ENCODE measurements at places on chromosomes 4 and X.
A peak's percentile ranks its signal among the peaks of the same experiment; 100 is the strongest.

- no peak for DNase-seq
These were observed 305.2 kb upstream of the ARSJ start for GRCh38 chr4:114284629-114285028.

- DNase-seq: no peak
These were observed 23.6 kb upstream of the GPR78 start for GRCh38 chr4:8556341-8557150.

GRCh38 chrX:24190500-24191156 lies 41.1 kb downstream of the ZFX start:
- peak; percentile 14 for DNase-seq

GRCh38 chrX:152276277-152276676 lies 137.9 kb upstream of the MAGEA10 start:
- no peak for DNase-seq

DNA sequence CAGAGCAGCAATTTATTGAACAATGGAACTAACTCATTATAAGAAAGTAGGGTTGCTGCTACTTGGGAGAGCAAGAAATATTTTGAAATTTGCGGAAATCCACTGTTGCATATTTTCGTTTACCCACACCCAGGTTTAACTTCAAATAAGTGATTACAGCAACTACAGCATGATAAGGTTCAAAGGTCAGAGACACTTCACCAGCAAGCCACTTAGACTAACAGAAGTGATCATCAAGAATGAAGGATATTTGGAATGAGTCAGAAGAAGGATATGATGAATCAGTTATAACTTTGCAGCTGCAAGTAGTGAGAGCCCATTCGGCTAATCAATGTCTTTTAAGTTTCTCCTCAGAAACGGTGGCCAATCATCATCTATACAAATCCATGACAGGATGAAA lies 199.3 kb downstream of the TMA16 start:
- no peak for DNase-seq

- DNase-seq: no peak
These were observed 41.8 kb downstream of the PHEX start for GRCh38 chrX:22073928-22074327.

DNA sequence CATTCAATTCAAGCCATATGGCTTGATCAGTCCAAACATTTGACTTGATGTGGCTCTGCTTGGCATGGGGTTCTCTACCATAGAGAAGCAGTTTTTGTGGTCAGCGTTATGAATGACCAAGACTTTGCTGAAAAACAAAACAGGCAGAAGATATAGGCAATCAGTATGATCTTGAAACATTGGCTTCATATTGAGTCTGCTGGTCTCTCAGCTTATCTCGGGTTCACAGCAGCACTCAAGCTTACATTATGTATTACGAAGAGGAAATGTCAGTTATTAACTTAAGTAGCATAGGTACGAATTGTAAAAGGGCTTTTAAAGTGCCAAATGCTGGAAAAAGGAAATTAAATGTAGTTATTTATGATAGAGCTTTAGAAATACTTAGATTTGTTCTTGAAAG lies 99.0 kb downstream of the AFF2 start:
- DNase-seq: peak; percentile 69

GRCh38 chrX:77779695-77780094 lies 6.3 kb downstream of the ATRX start:
- DNase-seq: no peak

GRCh38 chr4:138894011-138894410 lies 121.6 kb upstream of the NOCT start:
- no peak for DNase-seq

DNA sequence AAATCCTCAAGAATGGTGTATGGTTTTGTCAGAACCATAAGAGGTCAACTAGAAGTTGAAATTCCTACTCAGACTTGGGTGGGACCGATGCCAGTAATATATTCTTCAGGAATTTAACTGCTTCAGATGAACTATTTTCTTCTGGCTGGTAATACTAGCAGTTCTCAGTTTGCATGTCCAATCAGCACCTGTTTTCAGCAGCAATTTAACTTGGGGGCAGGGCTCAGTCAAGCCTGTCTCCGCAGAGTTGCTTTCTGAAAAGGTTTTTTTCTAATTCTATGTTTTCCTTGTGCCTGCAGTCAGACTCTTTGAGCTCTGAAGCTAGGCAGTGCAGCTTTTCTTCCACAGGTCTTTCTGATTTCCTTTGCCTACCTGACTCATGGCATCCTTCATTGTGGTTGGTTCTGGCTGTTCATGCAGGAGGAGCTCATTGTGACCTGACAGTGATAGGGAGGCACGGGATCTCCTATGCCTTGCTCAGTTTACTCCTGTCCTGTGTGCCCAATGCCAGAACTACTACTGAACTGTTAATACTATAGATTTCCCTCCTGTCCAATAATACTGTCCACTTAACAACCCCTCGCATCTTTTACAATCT lies 17.3 kb upstream of the FMR1 start:
- no peak for DNase-seq

DNA sequence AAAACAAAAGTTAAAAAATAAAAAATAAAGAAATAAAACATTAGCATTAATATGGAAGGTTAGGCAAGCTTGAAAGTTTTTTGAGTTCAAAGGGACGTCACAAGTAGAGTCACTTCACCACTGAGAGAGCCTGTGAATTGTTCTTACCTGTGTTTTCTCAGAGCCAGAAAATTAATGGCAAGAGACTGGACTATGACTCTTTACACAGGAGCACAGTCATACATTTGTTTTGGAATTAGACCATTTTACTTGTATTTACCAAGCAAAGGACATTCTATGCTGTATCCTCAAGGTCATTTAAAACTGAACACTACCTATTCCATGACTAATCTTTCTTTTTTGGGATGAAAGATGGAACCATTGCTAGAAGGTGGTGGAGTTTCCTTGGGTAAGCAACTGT lies 346.1 kb downstream of the FAM47B start:
- no peak for DNase-seq

DNA sequence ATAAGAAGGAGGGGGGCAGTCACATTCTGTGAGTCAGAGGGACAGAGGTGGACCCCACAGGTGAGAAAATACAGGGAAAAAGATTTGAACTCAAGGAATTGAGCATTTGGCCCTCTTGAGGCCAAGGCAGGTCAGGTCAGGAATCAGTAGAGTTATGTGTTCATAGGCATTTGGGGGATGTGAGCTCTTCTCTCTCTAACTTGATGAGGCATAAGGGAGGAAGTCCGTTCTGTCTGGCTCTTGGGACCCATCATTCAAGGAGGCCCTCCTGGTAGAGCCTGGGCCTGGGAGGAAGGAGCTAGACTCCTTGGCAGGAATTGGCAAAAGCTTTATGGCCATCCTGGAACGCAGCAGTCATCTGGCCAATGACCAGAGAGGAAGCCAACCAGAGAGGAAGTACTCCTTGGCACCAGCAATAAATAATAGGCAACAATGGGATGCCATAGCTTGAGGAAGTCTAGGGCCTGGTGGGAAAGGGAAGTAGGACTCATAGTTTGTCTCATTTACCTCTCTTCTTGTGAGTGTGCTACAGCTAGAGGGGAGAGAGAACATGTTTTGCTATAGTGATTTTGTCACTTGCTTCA lies 53.0 kb downstream of the MSN start:
- DNase-seq: no peak

DNA sequence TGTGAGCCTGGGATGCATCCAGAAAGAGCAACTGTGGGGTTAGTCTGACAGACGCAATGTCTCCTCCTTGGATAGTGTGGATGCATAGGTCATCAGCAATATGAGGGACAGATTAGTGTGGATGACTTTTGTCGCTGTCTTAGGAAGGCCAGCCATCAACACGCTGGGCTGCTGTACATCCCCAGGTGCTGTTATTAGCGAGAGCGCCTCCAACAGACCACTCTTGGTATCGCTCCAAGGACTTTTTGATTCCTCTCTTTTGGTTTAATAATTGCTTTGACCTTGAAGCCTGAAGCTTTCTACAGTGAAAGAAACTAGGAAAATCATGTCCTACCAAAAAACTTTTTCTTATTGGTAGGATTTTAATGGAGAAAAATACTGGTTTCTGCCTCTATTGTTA lies 76.7 kb downstream of the TMEM131L start:
- DNase-seq: peak; percentile 34

- DNase-seq: peak; percentile 2
These were observed 478 bp upstream of the PLXNA3 start for GRCh38 chrX:154457491-154458115.

- DNase-seq: no peak
These were observed 57.7 kb upstream of the EFHC2 start for GRCh38 chrX:44401151-44401550.

DNA sequence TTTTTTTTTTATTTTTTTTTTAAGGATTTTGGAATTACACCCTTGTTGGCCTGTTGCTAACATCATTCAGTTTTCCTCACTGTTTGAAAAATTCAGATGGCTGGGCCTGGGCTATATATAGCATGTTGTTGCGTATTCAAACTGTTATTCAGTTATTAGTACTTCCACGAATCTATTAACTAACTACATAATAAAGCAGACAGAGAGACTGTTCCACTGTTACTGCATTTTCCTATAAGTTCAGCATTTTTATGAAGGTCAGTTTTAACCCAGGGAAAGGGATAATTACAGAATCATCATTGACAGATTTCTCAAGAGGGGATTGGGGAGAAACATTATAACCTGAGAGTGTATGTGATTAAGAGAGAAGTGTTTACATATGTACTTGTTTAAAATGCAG lies 3.1 kb downstream of the DOCK11 start:
- no peak for DNase-seq

GRCh38 chr4:123696687-123697086 lies 300.1 kb downstream of the SPRY1 start:
- no peak for DNase-seq

GRCh38 chrX:18377796-18378195 lies 23.3 kb upstream of the SCML2 start:
- peak; percentile 55 for DNase-seq

- DNase-seq: no peak
These were observed 280.7 kb upstream of the GALNT7 start for GRCh38 chr4:172887959-172888358.

- no peak for DNase-seq
These were observed 29.5 kb downstream of the NIPAL1 start for GRCh38 chr4:48046059-48046458.

DNA sequence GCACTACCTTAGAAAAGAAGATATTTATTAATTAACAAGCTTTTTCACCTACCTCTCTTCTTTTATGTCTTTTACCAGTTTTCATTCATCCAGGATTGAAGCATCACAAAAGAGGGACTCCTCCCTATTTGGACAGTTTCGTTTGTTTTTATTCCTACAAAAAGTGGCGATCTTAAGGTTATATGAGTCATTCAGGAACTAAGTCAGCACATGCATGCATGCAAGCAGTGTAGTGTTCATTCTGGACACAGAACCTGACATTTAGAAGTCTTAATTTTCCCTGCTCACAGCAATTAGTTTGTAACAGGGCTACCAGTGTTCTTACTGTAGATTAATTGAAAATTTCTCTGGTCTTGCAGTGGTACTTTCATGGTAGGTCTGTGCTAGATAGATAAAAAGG lies 47.9 kb upstream of the QRFPR start:
- DNase-seq: no peak

- DNase-seq: no peak
These were observed 155.5 kb upstream of the BMP3 start for GRCh38 chr4:80874979-80875378.

- no peak for DNase-seq
These were observed 100.6 kb downstream of the NHS start for GRCh38 chrX:17475449-17476217.

GRCh38 chrX:24026432-24026831 lies 554 bp downstream of the KLHL15 start:
- peak; percentile 19 for DNase-seq

GRCh38 chrX:13750204-13750603 lies 15.7 kb downstream of the OFD1 start:
- peak; percentile 52 for DNase-seq

DNA sequence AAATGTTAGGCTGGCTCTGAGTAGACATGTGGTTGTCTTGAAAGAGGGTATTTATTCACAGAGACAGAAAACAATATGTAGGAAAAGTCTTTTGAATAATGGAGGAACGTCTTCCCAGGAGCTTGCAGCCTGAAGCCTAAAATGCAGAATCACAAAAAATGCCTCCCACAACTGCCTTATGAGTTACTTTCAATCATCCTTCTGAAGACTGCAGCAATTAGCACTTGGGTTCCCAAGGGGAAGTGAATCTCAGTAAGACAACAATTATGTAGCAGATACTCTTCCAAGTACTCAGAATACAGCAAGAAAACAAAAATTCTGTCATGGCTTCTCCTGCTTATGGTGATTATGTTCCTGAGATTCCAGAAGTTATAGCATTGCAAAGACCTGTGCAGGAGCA lies 166.6 kb upstream of the TBL1X start:
- DNase-seq: no peak

- DNase-seq: no peak
These were observed 58.8 kb upstream of the CLNK start for GRCh38 chr4:10743357-10743756.

DNA sequence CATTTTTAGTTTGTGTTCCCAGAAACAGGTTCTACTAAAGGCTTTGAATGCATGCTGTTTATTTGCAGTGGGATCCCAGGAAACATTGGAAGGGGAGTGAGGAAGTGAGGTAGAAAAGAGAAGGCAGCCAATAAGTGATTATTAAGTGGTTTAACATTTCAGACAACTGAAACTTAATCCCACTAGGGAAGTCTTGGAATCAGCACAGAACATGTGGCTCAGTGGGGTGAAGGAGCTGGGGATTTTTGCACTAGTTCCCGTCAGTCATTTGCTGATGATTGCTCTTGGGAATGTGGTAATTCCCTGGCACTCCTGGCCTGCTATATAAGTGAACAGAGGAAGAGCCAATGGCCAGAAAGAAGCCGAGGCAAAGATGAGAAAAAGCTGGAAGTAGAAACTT lies 1053.0 kb upstream of the IGFBP7 start:
- no peak for DNase-seq

DNA sequence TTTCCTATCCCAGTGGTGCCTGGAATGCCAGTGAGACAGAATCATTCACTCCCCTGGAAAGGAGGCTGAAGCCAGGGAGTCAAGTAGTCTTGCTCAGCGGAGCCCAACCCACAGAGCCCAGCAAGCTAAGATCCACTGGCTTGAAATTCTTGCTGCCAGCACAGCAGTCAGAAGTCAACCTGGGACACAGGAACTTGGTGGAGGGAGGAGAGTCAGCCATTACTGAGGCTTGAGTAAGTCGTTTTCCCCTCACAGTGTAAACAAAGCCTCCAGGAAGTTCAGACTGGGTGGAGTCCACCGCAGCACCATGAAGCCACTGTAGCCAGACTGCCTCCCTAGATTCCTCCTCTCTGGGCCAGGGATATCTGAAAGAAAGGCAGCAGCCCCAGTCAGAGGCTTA lies 283.2 kb upstream of the CPEB2 start:
- no peak for DNase-seq

DNA sequence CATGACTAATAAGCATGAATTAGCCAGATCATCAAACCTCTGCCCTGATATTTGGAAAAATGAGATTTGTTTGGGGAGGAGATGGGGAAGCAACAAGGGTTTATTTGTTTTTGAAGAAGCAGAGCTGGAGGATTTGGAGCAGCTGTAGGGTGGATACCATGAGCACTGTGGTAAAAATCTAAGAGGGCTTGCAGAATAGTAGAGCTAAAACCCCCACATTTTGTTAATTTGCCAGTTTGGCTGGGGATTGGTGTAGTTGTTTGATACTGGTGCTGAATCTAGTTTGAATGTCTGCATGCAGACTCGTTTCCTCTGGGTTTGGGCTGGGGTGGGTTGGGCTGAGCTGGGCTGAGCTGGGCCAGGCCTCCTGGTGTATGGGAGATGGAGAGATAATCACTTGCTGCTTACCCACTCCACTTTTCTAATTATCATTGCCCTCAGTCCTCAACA lies 43.7 kb downstream of the SMAD1 start:
- peak; percentile 10 for DNase-seq

- DNase-seq: no peak
These were observed 148.2 kb downstream of the SMIM20 start for GRCh38 chr4:26062215-26062614.

GRCh38 chrX:130106071-130106470 lies 4.2 kb downstream of the ELF4 start:
- no peak for DNase-seq

All from hematopoietic multipotent progenitor cell treated with erythropoietin and hydrocortisone succinate and interleukin-3 and kit ligand, for 8 days (in vitro differentiated cells).